Trophoblast cell (in vitro differentiated cells and primary cell): ENCODE measurements at places on chromosomes 7 and 10.

DNA sequence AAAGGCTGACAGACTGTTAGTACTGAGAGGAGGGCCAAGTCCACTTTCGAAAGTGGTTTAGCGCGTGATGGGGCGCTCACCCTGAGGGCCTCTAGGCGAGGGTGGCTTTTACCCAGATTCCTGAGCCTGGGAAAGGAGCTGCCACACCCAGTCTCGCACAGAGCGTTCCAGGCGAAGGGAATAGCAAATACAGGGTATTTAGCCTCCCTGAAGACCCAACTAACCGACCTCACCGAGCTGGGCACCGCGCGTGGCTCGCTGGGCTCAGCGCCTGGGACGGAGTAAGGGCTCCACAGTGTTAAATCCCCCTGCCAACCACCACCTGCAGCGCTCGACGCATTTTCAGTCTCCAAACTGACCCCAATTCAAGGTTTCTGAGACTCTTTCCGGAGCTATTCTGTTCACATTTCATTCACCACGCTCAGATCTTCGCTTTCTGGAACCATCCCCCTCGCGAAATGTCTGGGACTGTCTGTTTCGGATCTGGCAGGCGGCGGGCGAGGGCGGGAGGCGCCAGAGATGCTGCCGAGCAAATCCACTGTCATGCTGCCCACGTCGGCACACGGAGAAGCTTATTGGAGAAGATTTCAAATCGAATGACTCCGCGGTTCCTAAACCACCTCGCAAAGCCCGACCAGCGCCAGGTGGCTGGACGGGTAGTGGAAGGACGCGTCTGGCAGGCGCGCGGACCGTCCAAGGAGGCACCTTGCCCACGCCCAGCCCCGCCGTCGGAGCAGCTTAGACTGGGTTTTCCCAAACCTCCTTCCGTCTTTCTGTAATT, 1.4 kb upstream of the OSBPL3 start:
- peak; percentile 46 for DNase-seq

- DNase-seq: no peak
These were observed 28.1 kb upstream of the ELN start for GRCh38 chr7:73999664-74000435.

DNA sequence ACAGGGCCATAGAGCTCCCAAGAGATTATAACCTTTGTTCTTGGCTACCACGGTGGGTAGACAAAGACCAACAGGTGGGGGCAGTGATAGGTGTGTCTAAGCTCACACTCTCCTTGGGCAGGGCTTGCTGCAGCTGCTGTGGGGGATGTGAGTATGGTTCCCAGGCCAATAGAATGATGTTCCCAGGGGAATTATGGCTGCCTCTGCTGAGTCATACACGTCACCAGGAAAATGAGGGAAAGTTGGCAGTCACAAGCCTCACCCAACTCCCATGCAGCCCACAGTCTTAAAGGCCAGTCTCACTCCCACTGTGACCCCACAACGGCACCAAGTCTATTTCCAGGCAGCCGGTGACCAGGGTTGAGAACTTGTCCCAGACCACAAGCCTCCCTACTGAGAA, 453.4 kb upstream of the PODXL start:
- DNase-seq: no peak

- DNase-seq: no peak
These were observed 70.2 kb downstream of the SORCS3 start for GRCh38 chr10:104711302-104711721.

DNA sequence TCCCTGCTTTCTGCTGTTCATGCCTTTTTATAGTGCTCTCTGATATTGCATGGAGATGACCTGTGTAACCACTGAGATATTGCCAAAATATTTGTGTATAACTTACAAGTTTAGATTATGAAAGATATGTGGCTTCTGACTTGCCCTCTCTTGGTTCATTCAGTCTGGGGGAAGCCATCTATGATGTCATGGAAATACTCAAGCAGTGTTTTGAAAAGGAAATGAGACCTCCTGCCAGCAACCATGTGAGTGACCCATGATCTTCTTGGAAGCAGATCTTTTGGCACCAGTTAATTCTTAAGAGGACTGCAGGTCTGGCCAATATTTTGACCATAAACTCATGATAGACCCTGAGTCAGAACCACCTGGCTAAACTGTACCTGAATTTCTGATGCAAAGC, 183.0 kb downstream of the THSD7A start:
- DNase-seq: no peak

GRCh38 chr10:77919713-77920108, 6.8 kb downstream of the DLG5 start:
- peak; percentile 67 for DNase-seq

GRCh38 chr10:79130846-79131245, 62.1 kb downstream of the ZMIZ1 start:
- DNase-seq: no peak
